ENCODE measurements at places on chromosomes 7 and 10. TPM values are rescaled to one million over a fixed set of nuclear protein-coding genes. Genes with fewer than 3 reads are reported as not detected.

The HACD1 gene
- total RNA-seq: 28.6 TPM

DNA sequence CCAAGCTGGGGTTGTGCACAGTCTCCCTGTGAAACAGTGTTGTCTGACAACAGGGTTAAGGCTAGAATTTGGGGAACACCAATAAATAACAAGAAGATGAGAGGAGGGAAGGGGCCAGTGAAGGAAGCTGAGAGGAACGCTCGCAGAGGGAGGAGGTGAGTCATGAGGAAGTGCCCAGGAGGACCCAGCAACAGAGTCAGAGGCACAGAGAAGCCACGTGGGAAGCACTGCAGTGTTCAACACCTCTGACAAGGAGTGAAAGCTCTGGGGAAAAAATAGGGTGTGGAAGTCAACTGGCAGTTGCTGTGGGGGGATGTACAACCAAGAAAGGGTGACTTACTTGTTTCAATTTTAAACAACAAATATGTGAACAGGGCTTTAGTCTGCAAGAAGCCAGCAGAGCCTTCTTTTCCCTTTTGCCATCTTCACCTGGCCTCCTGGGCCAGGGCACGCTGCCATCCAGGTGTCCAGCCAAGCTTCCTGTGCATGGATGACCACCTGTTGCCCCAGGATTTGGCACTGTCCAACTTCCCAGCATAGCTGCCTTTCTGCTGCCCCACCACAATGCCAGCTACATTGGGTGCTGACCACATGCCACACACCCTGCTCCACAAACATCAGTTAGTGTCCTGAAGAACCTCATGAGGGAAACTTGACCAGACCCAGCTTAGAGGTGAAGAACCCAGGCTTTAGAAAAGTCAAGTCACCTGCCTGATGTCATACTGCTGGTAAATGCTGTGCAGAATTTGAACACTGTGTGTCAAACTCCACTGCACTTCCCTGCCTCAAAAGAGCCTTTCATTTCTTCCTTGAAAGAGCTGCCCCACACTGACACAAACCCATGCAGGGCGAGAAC is 69.6 kb downstream of the ATXN7L1 start:
- H3K27me3 ChIP-seq: no peaks in the 10 kb centered on the region
- peaks cover 2% of the 10 kb centered on the region for H3K36me3 ChIP-seq
- no peak for DNase-seq
- H3K4me3 ChIP-seq: no peak overlapping the region

DNA sequence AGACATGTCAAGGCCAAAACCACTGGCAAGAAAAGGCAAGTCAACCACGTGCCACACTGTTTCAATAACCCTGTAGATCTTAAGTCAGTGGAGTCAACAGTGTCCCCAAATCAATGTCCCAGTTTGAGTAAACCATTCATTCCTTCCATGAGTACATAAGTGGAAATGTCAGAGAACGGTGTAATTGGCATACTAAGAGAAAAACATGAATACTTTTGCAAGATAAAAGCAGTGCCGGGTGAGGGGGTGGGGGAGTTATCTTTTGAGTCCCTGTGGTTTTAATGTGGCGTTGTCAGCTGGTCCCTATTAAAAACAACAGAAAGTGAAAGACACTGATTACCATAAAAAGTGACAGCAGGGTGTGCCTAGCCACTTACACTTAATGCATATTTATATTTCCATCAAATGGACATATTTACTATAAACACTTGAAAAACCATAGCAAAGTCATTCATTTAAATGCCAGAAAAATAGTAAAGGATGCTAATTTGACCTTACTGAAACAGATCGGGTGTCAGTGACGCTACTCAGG is 37.8 kb downstream of the RSU1 start:
- DNase-seq: no peak
- H3K4me3 ChIP-seq: no peak overlapping the region
- no peak overlapping the region for H3K27ac ChIP-seq
- no peaks in the 10 kb centered on the region for H3K27me3 ChIP-seq

The NUTM2B gene
- 1.3 TPM for total RNA-seq

DNA sequence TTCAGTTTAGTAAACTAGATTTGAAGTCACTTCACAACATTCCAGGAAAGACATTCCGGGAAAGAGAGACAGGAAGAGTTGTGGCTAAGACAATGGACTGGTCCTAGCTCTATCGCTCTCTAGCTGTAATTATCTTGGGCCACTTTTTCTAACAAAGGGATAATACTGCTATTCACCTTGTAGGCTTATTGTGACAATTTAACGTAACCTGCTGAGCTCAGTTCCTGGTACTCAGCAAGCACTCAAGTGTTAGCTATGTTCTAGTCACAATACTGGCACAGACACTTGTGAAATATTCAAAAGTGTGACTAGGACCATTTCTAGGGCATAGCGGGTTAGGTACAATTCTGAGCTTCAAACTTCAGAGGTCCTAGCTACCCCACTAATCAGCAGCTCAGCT is 12.0 kb upstream of the NRCAM start:
- DNase-seq: no peak
- H3K27me3 ChIP-seq: peaks cover 5% of the 10 kb centered on the region
- no peaks in the 10 kb centered on the region for H3K4me1 ChIP-seq
- no peak overlapping the region for H3K4me3 ChIP-seq
- H3K27ac ChIP-seq: no peak overlapping the region

DNA sequence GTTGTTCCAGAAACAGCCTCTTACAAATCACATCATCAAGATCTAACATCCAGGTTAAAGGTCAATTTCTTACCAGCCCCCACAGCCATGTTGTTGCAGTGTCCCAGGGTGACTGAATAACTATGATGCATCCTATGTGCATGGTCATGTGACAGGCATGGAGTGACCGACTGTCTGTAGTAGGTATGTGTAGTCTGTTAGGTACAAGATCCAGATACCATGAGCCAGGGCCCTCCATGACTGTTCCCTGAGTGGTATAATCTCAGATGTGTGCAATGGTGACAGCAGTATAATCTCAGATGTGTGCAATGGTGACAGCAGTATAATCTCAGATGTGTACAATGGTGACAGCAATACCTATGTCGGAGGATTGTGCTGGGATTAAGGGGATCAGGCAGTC is 8.8 kb downstream of the CDHR3 start:
- no peak overlapping the region for H3K27ac ChIP-seq
- H3K4me1 ChIP-seq: peaks cover 4% of the 10 kb centered on the region
- no peak for DNase-seq
- peaks cover 30% of the 10 kb centered on the region for H3K27me3 ChIP-seq

- no peak overlapping the region for H3K27ac ChIP-seq
- no peak for DNase-seq
- peaks cover 4% of the 10 kb centered on the region for H3K4me1 ChIP-seq
These were observed 189.8 kb downstream of the CTNNA3 start for GRCh38 chr10:67506083-67506756.

DNA sequence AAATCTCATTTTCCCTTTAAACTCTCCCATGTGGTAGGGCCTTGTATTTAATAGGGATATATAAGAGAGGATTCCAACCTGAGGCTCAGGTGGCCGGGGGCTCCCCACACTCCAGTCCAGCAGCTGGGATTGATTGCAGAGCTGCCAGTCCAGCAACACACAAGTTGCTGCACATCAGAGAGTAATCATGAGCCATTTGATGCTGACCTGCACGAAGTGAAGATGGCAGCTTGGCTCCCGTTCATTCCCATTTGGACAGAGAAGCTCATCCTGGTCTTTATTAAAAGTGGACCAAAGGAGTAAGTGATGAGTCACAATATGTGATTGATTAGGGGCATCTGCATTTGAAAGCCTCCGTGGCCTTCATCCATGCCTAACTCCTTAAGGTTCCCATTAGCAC is 202.4 kb downstream of the PLXNA4 start:
- no peaks in the 10 kb centered on the region for H3K36me3 ChIP-seq
- no peak overlapping the region for H3K4me3 ChIP-seq
- H3K27ac ChIP-seq: no peak overlapping the region
- DNase-seq: no peak
- H3K4me1 ChIP-seq: peaks cover 16% of the 10 kb centered on the region
- H3K27me3 ChIP-seq: no peaks in the 10 kb centered on the region

DNA sequence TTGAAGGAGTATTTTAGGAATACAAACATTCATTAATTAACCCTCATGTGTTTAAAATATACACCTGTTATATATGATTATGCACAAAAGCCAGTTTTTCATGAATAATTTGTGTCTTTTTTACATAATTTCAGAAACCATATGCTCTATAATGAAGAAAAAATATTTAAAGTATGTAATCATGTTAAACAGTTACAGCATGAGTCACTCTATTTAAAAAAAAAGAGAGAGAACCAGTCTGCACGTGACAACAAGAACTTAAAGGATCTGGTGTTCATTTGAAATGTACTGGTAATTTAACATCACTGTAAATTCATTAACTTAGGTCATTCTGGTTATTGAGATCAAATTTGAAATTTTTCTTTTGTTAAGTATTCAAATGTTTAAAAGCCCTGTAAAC is 228.5 kb downstream of the CACNB2 start:
- H3K4me1 ChIP-seq: peaks cover 32% of the 10 kb centered on the region
- peak overlapping the region; percentile 60 for H3K27ac ChIP-seq
- H3K27me3 ChIP-seq: no peaks in the 10 kb centered on the region
- no peak for DNase-seq

The CPED1 gene
- 3.4 TPM for total RNA-seq

DNA sequence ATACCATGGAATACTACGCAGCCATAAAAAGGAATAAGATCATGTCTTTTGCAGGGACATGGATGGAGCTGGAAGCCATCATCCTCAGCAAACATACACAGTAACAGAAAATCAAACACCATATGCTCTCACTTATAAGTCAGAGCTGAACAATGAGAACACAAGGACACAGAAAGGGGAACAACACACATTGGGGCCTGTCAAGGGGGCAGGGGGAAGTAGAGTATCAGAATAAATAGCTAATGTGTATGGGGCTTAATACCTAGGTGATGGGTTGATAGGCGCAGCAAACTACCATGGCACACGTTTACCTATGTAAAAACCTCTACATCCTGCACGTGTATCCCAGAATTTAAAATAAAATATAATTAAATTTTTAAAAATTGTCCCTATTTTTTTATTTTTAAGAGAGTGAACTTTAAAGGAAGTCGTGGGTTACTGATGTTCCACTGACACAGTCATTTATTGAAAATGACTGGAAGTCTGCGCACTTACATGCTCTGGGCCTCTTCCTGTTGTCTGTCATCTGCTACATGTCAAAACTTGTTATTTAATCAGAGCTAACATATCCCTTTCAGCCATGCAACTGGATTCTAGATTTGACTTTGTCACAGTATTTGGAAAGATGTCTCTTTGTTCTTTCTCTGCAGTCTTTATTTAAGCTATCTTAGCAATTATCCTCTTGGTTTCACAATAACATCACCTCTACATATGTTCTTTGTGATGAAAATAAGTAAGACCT is 73.7 kb upstream of the ABCB5 start:
- DNase-seq: no peak
- no peak overlapping the region for H3K27ac ChIP-seq
- H3K27me3 ChIP-seq: peaks cover 2% of the 10 kb centered on the region
- no peak overlapping the region for H3K4me3 ChIP-seq

GRCh38 chr10:103727546-103727963 is 127.8 kb downstream of the SH3PXD2A start:
- H3K27ac ChIP-seq: no peak overlapping the region
- no peaks in the 10 kb centered on the region for H3K36me3 ChIP-seq
- H3K27me3 ChIP-seq: peaks cover 9% of the 10 kb centered on the region
- H3K4me1 ChIP-seq: no peaks in the 10 kb centered on the region

GRCh38 chr7:42852531-42852930 is 59.3 kb downstream of the C7orf25 start:
- peaks cover 3% of the 10 kb centered on the region for H3K36me3 ChIP-seq
- H3K27me3 ChIP-seq: peaks cover 37% of the 10 kb centered on the region
- no peak overlapping the region for H3K27ac ChIP-seq
- no peak for DNase-seq

The CELF2 gene
- 33.8 TPM for total RNA-seq

Data from osteocyte (in vitro differentiated cells).